ENCODE measurements at places on chromosomes 5 and 9.
A peak's percentile ranks its signal among the peaks of the same experiment; 100 is the strongest.

DNA sequence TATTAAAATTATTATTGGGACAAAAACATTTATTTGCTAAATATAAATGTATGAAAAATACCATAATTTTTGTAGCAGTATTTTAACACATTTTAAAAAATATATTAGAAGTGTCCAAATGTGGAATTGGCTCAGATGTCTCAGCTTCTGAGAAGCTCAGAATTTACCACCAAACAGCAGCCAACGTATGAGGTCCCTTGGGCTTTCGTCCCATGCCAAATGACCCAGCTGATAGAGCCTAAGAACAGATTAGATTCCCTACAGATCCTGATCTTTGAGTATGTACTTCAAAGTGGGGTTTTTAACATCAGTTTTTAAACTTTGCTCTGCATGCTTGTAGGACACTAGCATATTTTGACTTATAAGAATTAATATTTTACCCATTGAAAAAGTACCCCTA is 77.3 kb upstream of the RPS23 start:
- no peak for DNase-seq

- no peak for DNase-seq
Observed at GRCh38 chr9:127402401-127403090, 5.6 kb downstream of the SLC2A8 start.

- no peak for DNase-seq
Observed at GRCh38 chr5:157870837-157871834, 12.2 kb upstream of the CLINT1 start.

DNA sequence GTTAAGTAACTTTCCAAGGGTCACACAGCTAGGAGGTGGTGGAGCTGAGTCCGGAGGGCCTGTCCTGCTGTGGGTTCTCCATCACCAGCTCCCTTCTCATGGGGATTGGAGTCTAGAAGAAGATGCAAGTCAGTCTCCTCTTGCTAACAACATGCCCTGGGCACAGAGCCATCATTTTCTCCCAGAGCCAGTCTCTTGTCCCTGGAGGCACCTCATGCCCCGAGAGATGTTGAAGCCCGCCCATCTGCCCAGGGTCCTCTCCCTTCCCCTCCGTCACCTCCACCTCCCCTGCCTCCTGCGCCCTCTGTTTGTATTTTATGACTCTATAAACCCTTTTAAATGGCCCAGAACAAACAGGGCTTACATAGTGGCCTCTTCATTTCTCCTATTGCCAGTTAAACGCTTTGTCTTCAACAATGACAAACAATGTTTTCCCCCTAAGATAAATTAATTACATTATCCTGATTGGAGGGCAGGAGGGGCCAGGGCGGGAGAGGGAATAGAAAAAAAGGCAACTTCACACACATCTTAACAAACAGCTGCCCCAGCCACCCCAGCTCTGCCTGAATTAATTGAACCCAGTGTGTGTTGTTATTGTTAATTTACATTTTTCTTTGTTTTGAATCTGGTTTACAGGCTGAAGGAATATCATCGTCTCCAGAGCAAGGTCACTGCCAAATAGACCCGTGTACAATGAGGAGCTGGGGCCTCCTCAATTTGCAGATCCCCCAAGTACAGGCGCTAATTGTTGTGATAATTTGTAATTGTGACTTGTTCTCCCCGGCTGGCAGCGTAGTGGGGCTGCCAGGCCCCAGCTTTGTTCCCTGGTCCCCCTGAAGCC is 55.8 kb downstream of the ASS1 start:
- DNase-seq: peak; percentile 15

DNA sequence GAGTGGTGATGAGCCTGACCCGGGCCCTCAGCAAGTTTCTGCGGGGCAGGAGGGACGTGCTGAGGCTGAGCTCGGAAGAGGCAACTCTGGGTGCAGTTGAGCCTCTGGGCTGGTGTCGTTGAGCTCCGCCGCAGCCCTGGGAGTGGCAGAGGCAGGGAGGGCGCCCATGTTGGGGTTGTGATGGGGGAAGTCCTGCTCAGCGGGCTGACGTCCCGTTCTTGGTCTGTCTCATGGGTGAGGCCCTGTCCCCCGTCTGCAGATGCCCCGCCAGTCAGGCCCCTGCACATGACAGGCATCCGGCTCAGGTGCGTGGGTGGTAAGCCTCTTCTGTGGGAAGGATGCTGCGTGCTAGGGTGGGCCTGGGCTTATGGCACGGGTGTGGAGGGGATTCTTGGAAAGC is 64.3 kb downstream of the RXRA start:
- DNase-seq: no peak

DNA sequence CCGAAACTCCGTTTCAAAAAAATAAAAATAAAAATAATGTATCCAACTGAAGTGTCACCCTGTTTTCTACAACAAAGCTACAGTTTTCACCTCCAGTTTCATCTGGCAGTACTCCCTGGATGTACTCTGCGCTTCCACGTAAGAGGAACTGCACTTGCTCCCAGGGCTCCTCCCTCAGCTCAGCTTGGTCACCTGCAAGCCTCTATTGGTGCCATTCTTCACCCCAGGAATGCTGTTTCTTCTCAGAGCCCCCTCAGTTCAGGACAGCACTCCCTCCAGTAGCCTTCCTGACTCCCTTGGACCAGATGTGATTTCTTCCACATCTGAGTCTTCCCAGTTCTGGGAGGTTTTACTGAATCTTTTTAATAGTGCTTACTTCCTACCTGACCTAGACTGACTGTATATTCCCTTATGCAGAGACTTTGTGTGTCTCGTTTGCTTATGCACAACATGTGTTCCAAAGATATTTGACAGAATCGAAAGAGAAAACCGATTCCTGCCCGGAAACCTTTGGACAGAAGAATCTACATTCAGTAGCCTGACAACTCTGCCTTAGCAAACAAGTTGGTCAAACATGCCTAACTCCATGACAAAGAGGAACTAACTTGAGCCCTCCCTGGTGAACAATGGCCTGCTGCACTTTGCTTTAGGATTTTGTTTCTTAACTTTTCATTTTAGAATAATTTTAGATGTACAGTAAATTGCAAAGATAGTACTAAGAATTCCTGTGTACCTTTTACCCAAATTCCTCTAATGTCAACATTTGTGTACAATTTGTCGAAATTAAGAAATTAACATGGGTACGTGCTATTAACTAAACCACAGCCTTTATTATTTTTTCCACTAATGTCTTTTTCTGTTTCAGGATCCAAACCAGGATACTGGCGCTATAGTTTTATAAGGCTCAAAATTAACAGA is 814 bp downstream of the CCDC125 start:
- no peak for DNase-seq

- no peak for DNase-seq
Observed at GRCh38 chr9:2570615-2571479, 50.7 kb upstream of the VLDLR start.

GRCh38 chr9:137074657-137075274 is 2.6 kb upstream of the UAP1L1 start:
- DNase-seq: no peak

DNA sequence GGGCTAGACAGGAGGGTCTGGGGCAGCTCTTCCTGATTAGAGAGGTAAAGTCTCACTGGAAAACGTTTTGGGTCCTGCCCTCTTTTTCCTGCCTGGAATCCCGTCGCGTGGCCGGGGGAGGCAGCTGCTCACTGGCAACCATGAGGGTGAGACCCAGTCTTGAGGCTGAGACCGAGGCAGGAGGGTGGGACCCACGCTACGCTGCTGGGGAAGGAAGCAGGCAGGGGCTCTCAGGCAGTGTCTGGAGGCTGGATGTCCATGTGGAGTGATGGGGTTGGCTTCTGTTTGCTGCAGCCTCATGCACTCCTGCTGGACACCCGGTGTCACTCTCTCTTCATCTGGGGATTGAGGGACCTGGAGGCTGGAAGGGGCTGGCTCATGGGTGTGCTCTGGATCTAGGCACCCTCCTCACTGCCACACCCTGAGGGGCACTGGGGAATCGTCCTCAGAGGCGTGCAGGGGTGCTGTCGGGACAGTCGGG is 11.3 kb upstream of the SLC2A6 start:
- no peak for DNase-seq

GRCh38 chr5:55173687-55174230 is 782 bp upstream of the CDC20B start:
- DNase-seq: no peak

DNA sequence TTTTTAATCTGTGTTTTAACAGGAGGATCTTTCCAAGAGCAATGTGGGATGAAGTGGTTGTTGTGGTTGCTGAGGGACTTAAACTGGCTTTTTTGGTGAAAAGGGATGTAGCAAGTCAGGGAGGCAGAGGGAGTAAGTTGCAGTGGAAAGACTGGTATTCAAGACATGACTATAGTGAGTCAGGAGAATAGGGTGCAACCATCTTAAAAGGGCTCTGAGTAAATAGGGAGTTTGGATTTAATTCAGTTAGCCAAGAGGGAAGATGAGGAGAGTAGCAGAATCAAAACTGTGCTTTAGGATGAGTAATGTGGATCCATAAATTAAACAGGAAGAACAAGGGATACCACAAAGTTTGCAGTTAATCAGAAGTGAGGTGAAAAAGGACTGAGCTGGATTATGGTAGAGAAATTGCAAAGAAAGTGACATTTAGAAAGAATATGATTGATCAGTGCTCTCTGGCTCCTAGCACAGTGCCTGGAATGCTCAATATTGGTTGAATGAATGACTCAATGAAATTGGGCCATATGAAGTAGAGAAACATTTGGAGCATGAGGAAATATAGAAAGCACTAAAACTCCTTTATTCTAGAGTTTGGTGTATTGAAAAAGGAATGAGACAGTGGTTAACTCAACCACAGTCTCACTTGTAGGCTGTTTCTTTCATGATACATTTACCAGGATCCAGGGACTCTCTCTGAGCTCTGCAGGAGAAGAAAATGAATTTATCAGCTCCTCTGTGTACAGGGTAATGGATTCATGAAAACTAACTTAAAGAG is 5.1 kb downstream of the POLR3G start:
- DNase-seq: no peak

DNA sequence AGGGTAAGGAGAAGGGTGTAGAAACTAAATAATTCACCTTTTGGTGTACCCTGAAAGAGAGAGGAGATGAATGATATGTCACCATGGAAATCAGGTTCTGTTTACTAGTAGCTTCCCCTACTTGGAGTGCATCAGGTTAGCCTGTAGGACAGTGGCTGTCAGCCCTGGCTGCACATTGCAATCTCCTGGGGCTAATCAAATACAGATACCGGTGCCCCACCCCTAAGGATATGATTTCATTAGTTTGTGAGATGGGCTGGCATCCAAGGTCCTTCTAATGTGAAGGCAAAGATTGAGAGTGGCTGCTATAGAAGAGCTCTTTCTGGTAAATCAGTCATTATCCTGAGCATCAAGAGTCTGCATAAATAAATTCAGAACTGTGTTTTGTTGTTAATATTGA is 47.2 kb downstream of the INSYN2B start:
- DNase-seq: no peak

Measured in NCI-H187 treated with DMSO at 0.1 percent for 48 hours (cell line).